ENCODE measurements at places on chromosomes 2 and 18. TPM values are rescaled to one million over a fixed set of nuclear protein-coding genes. Genes with fewer than 3 reads are reported as not detected.

The GNLY gene
- 7.3 TPM for total RNA-seq

DNA sequence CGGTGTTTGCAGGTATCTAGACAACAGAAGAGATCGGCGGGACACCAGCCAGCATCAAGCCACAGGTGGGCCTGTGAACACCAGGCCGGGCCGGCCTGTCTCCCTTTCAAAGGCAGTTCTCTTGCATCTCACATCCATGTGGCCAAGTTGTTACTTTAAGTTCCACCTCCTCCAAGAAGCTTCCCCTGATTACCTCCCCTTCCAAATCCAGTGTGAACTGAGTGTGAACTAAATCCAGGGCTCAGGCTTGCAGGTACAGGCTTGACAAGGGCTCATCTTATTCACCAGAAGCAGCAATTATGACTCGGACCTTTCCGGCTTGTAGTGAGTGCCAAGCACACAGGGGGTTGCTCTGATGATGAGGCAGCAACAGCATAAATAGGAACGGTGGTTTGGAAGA is 3.9 kb downstream of the CRACDL start:
- peaks cover 26% of the 10 kb centered on the region for H3K27me3 ChIP-seq
- peaks cover 9% of the 10 kb centered on the region for H3K4me1 ChIP-seq
- no peaks in the 10 kb centered on the region for H3K36me3 ChIP-seq
- no peak overlapping the region for H3K4me3 ChIP-seq
- no peak overlapping the region for H3K27ac ChIP-seq
- DNase-seq = no peak

DNA sequence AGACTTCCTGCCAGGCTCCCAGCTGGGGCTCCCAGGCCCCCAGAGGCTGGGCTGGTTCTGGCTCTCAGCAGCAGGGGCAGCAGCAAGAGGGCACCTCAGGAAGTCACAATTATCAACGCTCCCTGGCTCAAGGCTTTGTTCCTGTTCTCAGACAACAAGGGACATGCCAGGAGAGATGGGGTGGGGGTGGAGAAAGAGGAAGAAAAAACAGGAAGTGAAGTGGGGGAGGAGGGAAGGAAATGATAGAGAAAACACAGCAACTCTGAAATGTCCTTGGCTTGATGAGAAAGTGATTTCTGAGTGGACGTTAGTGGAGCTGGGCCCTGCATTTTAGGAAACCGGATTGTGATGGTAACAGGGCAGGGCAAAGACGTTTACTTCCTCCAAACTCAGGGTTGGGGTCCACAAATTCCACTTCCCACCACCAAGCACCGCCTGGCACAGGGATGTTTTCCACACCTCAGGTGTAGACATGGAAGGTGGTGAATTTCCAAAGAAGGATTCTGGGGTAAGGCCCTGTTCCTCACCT is 40.4 kb downstream of the CYRIA start:
- H3K4me3 ChIP-seq = no peak overlapping the region
- DNase-seq = no peak
- H3K36me3 ChIP-seq = no peaks in the 10 kb centered on the region
- peaks cover 16% of the 10 kb centered on the region for H3K4me1 ChIP-seq

GRCh38 chr2:101699755-101700461 is 2.4 kb downstream of the MAP4K4 start:
- peaks cover 8% of the 10 kb centered on the region for H3K4me1 ChIP-seq
- H3K4me3 ChIP-seq = no peak overlapping the region
- H3K36me3 ChIP-seq = no peaks in the 10 kb centered on the region
- no peak overlapping the region for H3K27ac ChIP-seq
- H3K27me3 ChIP-seq = no peaks in the 10 kb centered on the region
- no peak for DNase-seq

GRCh38 chr2:185012643-185013042 is 414.3 kb downstream of the ZNF804A start:
- no peak for DNase-seq
- H3K36me3 ChIP-seq = peaks cover 15% of the 10 kb centered on the region
- H3K4me1 ChIP-seq = no peaks in the 10 kb centered on the region
- no peak overlapping the region for H3K27ac ChIP-seq
